ENCODE measurements at places on chromosomes 6 and 20. TPM values are rescaled to one million over a fixed set of nuclear protein-coding genes. Genes with fewer than 3 reads are reported as not detected.

Gene TMEM74B
- total RNA-seq, result 0.32 TPM

Gene SERPINB1
- 44.4 TPM for total RNA-seq

Gene GNMT
- total RNA-seq, result 1.5 TPM

Gene PGC
- total RNA-seq, result not detected

Gene WFDC6
- not detected for total RNA-seq

Gene ULBP2
- total RNA-seq, result 3.7 TPM

Gene DNPH1
- total RNA-seq, result 32.3 TPM

Gene SLC17A1
- total RNA-seq, result 0.52 TPM

- H3K4me1 ChIP-seq, result peaks cover 23% of the 10 kb centered on the region
- no peaks in the 10 kb centered on the region for H3K27me3 ChIP-seq
- peaks cover 3% of the 10 kb centered on the region for H3K36me3 ChIP-seq
- no peak overlapping the region for H3K27ac ChIP-seq
- DNase-seq, result no peak
Measured at GRCh38 chr6:16596616-16597331, 164.5 kb downstream of the ATXN1 start.

DNA sequence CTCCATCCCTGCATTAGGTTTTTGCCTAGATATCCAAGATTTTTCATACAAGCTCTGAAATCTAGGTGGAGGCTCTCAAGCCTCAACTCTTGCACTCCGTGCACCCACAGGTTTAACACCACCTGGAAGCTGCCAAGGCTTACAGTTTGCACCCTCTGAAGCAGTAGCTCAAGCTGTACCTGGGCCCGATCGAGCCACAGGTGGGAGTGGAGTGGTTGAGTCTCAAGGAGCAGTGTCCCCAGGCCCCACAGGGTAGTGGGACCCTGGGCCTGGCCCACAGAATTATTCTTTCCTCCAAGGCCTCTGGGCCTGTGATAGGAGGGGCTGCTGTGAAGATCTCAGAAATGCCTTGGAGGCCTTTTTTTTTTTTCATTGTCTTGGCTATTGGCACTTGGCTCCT lies 973.5 kb upstream of the MAP3K7 start:
- H3K27ac ChIP-seq, result no peak overlapping the region
- no peaks in the 10 kb centered on the region for H3K27me3 ChIP-seq

DNA sequence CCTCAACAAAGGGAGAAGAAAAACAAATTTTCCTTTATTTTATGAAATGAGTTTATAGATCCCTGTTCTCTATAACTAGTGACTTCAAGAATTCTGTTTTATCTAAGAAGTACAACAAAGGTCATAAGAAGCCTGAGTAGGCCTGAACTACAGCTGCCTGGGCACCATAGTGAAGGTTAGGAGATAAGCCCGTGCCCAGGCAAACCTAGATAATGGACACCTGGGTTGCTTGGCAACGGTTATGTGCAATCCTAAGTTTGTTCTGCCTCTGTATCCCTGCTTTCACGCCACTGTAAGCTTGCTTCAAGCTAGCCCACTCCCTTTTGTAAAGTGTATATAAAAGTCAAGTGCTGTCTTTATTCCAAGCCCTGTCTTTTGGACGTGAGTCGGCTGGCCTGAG lies 23.2 kb downstream of the SCGN start:
- no peak overlapping the region for H3K27ac ChIP-seq
- H3K4me1 ChIP-seq, result no peaks in the 10 kb centered on the region
- peaks cover 18% of the 10 kb centered on the region for H3K27me3 ChIP-seq

DNA sequence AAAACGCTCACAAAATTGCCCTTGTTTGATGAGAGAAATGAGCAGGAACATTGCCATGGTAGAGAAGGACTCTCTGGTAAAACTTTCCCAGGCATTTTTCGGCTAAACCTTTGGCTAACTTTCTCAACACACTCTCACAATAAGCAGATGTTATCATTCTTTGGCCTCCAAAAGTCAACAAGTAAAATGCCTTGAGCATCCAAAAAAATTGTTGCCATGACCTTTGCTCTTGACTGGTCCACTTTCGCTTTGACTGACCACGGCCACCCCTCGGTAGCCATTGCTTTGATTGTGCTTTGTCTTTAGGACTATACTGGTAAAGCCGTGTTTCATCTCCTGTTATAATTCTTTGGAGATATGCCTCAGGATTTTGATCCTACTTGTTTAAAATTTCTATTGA lies 41.1 kb upstream of the PREP start:
- peaks cover 3% of the 10 kb centered on the region for H3K36me3 ChIP-seq
- peaks cover 7% of the 10 kb centered on the region for H3K27me3 ChIP-seq
- no peak for DNase-seq
- no peaks in the 10 kb centered on the region for H3K4me1 ChIP-seq
- H3K27ac ChIP-seq, result no peak overlapping the region

DNA sequence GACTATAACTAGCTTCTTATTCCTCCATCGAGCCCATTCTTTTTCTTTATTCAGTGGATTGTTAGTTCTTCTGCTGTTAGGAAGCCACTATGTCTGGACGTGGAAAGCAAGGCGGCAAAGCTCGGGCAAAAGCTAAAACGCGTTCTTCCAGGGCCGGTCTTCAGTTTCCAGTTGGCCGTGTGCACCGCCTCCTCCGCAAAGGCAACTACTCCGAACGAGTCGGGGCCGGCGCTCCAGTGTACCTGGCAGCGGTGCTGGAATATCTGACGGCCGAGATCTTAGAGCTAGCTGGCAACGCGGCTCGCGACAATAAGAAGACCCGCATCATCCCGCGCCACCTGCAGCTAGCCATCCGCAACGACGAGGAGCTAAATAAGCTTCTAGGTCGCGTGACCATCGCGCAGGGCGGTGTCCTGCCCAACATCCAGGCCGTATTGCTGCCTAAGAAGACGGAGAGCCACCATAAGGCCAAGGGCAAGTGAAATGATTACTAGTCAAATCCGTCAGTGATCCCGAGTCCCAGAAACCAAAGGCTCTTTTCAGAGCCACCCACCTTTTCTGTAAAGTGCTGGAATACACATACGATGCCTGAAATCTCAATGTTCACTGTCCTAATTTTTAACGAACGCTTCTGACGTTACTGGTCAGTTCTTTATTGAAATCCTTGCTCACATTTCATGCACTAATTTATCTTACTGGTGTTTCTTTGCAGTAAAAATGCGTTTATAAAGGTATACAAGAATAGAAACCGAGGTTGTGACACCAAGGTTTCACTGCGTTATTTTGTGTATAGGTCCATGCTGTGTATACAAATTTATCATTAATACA lies 129.9 kb downstream of the HFE start:
- H3K4me1 ChIP-seq, result peaks cover 2% of the 10 kb centered on the region
- H3K27ac ChIP-seq, result no peak overlapping the region
- no peak overlapping the region for H3K4me3 ChIP-seq
- no peaks in the 10 kb centered on the region for H3K27me3 ChIP-seq
- peak; percentile 64 for DNase-seq

GRCh38 chr6:82095091-82095490 lies 152.5 kb downstream of the IBTK start:
- no peaks in the 10 kb centered on the region for H3K4me1 ChIP-seq
- H3K27ac ChIP-seq, result no peak overlapping the region
- no peak overlapping the region for H3K4me3 ChIP-seq
- H3K36me3 ChIP-seq, result no peaks in the 10 kb centered on the region
- DNase-seq, result no peak

- peaks cover 72% of the 10 kb centered on the region for H3K27me3 ChIP-seq
- DNase-seq, result no peak
- no peak overlapping the region for H3K4me3 ChIP-seq
- peaks cover 2% of the 10 kb centered on the region for H3K36me3 ChIP-seq
- no peaks in the 10 kb centered on the region for H3K4me1 ChIP-seq
Measured at GRCh38 chr20:46805836-46806235, 88.8 kb upstream of the EYA2 start.

GRCh38 chr20:23509247-23509913 lies 18.5 kb downstream of the CST8 start:
- H3K36me3 ChIP-seq, result no peaks in the 10 kb centered on the region
- peaks cover 24% of the 10 kb centered on the region for H3K27me3 ChIP-seq
- no peak overlapping the region for H3K27ac ChIP-seq
- DNase-seq, result no peak

DNA sequence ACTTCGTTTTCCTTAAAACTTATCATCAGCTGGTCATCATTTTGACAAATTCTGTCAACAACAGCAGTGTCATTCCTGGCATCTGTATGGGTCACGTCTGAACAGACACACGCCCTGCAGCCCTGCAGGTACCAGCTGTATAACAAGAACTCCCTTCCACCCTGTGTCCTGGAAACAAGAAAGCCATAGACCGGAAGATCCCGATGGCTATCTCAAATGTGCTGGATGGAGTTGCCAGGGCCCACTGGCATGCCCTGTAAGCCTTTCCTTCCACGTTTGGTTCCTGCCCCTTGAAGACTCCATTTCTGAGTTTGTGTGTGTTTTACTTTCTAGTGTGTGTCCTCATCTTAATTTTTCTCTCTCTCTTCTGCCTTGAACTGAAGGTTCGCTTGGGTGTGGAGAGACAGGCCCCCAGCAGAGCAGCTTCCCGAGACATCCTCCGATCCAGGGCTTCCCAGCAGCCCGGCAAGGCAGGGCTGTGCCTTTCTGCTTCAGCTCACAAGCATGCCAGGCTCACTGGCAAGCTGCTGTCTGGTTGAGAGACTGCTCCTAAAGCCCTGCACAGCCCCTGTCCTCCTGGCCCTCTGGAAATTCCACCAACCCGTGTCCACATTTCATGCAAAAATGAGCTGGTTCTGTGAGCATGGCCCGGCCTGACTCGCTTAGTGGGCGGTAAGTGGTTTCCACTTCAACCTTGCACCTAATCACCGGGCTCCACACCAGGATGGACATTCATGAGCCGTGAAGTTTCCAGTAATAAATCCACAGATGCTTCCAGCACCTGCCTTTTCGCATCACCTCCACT lies 8.7 kb downstream of the GFRA4 start:
- H3K4me3 ChIP-seq, result no peak overlapping the region
- DNase-seq, result no peak
- H3K36me3 ChIP-seq, result peaks cover 4% of the 10 kb centered on the region
- no peak overlapping the region for H3K27ac ChIP-seq

DNA sequence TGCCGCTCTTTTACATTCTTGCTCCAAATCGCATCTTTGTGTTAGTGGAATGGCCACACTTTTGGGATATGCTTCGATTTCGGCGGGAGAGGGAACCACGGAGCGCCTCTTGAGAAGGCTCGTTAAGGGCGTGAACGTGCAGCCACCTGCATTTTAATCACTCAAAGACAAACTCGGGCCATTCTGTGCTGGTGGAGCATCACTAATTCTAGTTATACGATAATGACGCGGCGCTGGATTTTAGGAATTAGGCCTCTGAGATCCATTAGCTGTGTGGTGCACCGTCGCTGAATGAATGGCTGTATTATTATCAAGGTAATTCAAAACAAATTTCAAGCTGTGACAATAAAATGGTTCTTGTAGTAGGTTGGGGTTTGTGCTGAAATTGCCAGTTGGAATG lies 305.6 kb downstream of the CDH4 start:
- H3K4me1 ChIP-seq, result no peaks in the 10 kb centered on the region
- H3K27me3 ChIP-seq, result no peaks in the 10 kb centered on the region

GRCh38 chr6:100464903-100465700 lies at the start of gene SIM1:
TSS of gene SIM1 (minus strand) at chr6:100464921. CDS start at chr6:100463468, 1,453 bp downstream.
- H3K27ac ChIP-seq, result peak within 1 kb of the TSS; percentile 68
- H3K4me1 ChIP-seq, result peaks cover 2% of the 10 kb centered on the region
- H3K36me3 ChIP-seq, result no peaks in the 10 kb centered on the region
- H3K27me3 ChIP-seq, result peaks cover 86% of the 10 kb centered on the region

DNA sequence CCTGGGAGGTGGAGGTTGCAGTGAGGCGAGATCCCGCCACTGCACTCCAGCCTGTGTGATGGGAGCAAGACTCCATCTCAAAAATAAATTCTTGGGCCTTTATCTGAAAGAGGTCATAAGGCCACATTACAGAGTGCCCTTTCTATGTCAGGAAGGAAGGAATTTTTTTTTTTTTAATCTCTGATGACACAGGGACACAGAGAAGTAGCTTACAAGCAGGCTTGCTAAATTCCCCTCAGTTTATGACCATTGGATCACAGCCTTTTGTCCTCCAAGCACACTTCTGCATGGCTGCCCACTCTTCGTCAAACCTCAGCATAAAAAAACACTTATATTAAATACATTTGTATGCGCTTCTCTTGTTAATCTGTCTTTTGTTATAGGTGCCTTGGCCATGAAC lies 7.5 kb upstream of the IFNGR1 start:
- H3K4me1 ChIP-seq, result peaks cover 31% of the 10 kb centered on the region
- no peak overlapping the region for H3K4me3 ChIP-seq
- H3K27ac ChIP-seq, result no peak overlapping the region
- H3K36me3 ChIP-seq, result no peaks in the 10 kb centered on the region
- H3K27me3 ChIP-seq, result no peaks in the 10 kb centered on the region

DNA sequence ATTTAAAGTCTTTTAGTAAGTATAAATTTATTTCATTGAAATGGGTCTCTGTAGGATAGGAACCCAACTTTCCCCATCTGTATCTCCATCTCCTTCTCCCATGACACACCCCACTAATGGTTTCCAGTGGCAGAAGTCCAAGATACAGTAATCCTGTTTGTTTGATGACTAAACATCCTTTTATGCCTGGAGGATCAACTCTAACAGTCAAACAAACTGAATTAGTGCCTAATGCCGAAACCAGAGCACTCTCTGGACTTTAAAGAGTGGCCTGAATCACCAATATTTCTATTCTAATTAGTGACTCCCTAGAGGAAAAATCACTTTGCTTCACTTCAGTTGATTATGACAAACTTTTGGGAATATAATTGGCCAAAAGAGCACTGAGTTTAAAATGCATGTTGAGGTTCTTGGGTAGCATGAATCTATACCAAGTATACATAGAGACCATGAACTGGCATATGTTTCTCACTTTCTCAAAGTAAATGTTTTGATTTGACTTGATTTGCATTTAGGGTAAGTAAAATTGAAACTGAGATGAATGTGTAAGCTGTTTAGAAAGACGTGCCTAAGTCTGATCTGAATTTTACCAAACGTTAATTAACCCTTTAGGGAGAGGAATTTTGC lies 776.4 kb upstream of the NRSN1 start:
- DNase-seq, result no peak
- H3K27me3 ChIP-seq, result no peaks in the 10 kb centered on the region
- H3K4me1 ChIP-seq, result no peaks in the 10 kb centered on the region
- H3K27ac ChIP-seq, result no peak overlapping the region
- H3K4me3 ChIP-seq, result no peak overlapping the region

GRCh38 chr6:74651948-74652842 lies 553.7 kb downstream of the COL12A1 start:
- no peak overlapping the region for H3K4me3 ChIP-seq
- no peak for DNase-seq
- no peaks in the 10 kb centered on the region for H3K4me1 ChIP-seq
- H3K27me3 ChIP-seq, result no peaks in the 10 kb centered on the region
- no peak overlapping the region for H3K27ac ChIP-seq
- no peaks in the 10 kb centered on the region for H3K36me3 ChIP-seq
